ENCODE measurements at places on chromosomes 16 and 17.
A peak's percentile ranks its signal among the peaks of the same experiment; 100 is the strongest.

GRCh38 chr17:65697661-65698060 lies 136.2 kb upstream of the AXIN2 start:
- DNase-seq = no peak

- DNase-seq = no peak
Measured at GRCh38 chr17:78330570-78331224, 29.2 kb downstream of the SOCS3 start.

DNA sequence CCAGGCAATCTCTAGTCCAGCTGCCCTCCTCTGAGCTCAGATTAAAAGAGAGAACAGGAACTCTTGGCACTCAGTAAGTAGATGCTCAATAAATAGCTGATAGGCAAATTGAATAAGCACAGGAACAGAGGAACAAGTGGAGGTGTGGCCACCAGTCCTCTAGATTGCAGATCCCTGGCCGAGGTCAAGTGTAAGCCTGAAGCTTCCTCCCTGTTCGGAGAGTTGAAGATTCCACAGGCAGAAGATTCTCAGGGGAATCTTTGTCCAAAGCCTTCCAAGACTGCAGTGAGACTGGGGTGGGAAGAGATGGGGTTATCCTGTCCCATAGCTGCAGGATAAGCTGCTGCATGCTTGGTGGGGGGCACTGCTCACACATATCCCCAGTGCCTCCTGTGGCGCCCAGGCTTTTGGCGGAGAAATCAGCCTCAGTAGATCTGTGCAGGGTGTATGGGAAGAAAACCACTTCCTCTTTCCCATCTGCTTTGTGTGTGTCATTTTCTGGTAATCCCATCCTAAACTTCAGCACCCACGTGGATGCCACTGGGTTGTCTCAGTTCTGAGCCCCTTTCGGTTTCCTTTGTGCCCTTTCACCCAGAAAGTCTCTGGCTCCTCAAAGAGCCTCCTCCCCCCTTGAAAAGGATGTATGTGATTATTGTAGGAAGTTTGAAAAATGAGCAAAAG lies 12.1 kb downstream of the CD300A start:
- no peak for DNase-seq

GRCh38 chr17:2175294-2175628 lies 120.4 kb downstream of the HIC1 start:
- no peak for DNase-seq

GRCh38 chr16:69611103-69611640 lies 45.4 kb downstream of the NFAT5 start:
- no peak for DNase-seq

DNA sequence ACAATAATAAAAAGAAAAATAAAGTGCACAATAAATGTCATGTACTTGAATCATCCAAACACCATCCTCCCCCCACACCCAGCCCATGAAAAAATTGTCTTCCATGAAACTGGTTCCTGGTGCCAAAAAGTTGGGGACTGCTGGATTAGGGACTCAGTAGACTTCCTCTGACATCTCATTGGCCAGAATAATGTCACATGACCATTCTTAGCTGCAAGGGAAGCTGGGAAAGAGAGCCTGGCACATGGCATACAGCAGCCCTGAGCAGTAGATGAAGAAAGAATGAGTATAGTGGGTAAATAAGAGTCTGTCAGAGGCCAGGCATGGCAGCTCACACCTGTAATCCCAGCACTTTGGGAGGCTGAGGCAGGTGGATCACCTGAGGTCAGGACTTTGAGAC lies 12.5 kb downstream of the ITPRIPL2 start:
- no peak for DNase-seq

- peak; percentile 97 for DNase-seq
Measured at GRCh38 chr16:2023092-2024031, 3.3 kb upstream of the NHERF2 start.

DNA sequence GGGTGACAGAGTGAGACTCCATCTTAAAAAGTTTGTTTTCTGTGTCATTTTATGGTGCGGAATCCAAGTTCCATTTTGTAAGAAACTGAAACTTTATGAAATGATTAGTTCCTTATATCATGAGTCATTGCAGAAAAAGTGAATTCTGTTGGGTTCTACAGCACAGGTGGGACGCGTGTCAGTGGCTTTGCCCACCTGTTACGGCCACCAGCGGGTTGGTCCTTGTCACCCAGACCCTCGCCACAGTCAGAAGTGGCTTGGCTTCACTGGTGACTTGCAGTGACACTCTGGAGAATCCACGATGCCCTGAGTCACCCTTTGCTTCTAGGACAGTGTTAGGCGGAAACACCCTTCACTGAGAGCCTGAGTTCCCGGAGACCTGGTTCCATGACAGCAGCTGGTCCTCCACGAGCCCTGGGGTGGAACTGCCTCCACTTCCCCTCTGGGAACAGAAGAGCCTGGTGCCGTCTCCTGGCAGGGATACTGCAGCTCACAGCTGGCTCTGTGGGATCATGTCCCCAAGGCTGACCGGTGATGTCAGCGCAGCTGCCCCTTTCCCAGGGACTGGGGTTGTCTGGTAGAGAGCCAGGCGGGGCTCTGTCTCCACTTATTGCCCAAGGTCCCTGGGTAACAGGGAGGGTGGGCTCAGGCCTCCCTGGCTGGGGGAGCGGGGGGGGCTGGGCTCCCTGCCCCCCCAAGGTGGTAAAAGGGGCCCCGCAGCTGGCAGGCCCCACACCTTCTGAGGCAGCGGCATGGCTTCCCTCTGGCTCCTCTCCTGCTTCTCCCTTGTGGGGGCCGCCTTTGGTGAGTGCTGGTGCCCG lies at the start of gene CTRB1:
Gene CTRB1, plus strand, starts transcription at position 733 of the 821 bp plus-strand sequence. Its CDS starts 20 bp downstream, at position 753.
- DNase-seq = no peak

- DNase-seq = no peak
Measured at GRCh38 chr16:23388786-23389185, 64.2 kb downstream of the COG7 start.

DNA sequence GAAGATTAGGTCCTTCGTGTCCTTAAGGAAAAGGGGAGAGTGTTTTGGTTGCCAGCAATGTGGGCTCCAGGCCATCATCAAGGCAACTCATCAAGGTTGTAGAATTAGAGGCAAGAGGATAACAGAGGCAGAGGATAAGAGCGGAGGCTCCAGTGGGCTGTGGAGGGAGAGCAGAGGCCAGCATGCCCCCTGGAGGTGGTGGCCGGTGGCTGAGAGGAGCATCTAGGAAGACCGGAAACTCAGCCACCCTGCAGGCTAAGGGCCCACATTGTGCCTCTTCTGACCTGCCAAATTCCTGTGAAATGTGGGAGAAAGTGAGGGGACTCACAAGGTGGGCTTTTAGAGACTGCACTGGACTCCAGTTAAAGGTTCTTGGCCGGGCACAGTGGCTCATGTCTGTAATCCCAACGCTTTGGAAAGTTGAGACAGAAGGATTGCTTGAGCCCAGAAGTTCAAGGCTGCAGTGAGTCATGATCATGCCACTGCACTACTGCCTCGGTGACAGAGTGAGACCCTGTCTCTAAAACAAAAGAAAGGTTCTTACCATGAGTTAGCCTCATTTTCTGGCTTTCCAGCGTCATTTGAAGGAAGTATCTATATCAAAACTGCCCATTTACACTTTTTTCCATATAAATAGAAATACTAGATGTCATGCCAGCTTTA lies 62.7 kb upstream of the ADORA2B start:
- DNase-seq = no peak

- no peak for DNase-seq
Measured at GRCh38 chr16:86812363-86812970, 234.1 kb downstream of the FOXL1 start.

DNA sequence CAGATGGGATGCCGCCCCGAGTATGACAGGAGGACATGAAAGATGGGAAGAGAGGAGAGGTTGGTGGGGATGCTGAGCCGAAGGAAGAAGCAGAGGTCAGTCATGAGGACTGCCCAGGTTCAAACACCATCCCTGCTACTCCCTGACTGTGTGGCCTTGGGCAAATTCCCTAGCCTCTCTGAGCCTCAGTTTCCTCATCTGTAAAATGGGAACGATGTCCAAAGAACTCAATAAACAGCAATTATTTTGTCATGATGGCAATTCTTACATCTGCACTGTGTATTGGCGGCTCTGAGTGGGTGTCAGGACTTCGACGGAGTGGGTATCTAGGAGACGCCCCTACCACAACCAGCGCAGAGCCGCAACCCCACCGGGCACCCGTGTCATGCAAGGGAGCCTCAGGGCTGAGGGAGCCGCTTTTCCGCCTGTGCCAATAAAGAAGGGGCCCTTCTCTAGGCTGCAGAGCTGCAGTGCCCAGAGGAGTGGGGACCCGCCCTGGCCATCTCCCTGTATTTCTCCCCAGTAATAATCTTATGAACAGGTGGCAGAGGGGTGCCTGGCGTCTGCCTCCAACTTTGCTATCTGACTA lies 173.2 kb downstream of the ZNF423 start:
- DNase-seq = no peak

DNA sequence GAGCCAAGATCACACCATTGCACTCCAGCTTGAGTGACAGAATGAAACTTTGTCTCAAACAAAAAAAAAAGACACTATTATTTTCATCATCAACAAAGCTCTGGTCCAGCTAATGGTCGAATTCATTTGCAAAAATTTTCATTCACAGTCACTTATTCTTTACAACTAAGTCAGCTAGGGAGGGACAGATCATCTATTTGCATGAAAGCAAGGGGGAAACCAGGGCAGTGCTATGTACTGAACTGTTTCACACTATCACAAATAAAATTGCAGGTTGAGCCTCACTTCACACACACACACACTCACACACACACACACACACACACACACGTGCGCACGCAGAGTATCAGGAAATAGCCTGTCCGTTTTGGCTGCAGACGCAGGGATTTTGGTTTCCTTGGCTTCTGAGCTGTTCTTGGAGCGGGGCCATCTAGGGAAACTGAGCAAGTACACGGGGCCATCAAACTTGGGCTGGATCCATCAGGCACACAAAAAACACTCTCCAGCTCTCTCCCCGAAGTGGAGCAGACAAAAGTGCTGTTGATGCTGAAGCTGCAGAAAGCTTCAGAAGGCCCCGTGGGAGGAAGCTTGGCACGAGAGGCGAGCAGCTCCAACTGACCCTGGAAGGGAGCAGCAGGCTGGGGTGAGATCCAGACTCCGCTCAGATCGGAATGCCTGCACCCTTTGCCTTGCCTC lies 44.3 kb upstream of the HELZ start:
- no peak for DNase-seq

DNA sequence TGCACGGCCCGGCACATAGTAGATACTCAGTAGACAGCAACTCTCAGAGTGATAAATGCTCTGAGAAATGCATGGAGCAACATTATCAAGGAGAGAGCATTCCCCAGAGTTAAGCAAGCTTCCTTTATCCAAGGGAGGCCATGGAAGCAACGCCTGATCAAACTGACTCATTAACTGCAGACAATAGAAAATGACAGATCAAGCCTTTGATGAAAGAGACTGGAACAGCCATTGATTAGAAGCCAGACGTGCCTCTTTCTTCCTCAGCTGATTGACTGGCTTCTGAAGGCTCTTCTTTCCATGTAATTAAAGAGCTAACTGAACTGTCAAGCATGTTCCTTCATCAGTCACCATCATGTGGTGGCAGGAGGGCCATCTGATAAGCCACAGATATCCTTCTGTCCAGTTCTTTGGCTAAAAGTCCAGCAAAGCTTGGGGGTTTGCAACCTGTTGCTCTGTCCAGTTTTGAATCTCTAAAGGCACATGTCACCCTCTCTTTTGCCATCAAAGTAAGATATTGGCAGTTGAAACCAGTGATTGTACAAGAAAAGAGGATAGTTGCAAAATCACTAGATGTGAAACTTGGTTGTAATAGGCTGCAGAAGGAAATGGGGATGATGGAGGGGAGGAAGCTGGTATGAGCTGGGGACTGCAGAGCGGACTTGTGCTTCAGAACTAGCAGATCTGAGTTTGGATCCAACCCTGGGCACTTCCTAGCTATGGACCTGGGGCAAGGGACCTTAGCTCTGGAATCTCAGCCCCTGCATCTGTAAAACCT lies 188.0 kb downstream of the HAPSTR1 start:
- no peak for DNase-seq

GRCh38 chr17:5405400-5405799 lies 14.1 kb downstream of the NUP88 start:
- peak; percentile 30 for DNase-seq

GRCh38 chr17:73952480-73953205 lies 250.8 kb upstream of the RPL38 start:
- no peak for DNase-seq

DNA sequence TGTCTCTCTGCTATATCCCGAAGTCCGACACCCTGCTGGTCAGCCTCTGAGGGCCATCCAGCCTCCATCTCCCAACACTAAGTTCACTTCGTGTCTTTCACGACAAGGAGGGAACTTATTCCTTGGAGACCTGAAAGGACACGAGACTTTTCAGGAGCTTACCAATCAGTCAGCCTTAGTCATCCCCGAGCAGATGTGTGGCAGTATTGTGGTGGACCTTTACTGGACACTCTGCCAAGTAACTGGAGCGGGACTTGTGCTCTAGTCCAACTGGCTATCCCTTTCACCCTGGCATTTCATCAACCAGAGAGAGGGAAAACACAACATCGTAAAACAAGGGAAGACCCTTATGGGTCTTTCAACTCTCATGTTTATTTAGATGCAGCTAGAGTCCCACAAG lies 87.1 kb downstream of the EMP2 start:
- DNase-seq = no peak

DNA sequence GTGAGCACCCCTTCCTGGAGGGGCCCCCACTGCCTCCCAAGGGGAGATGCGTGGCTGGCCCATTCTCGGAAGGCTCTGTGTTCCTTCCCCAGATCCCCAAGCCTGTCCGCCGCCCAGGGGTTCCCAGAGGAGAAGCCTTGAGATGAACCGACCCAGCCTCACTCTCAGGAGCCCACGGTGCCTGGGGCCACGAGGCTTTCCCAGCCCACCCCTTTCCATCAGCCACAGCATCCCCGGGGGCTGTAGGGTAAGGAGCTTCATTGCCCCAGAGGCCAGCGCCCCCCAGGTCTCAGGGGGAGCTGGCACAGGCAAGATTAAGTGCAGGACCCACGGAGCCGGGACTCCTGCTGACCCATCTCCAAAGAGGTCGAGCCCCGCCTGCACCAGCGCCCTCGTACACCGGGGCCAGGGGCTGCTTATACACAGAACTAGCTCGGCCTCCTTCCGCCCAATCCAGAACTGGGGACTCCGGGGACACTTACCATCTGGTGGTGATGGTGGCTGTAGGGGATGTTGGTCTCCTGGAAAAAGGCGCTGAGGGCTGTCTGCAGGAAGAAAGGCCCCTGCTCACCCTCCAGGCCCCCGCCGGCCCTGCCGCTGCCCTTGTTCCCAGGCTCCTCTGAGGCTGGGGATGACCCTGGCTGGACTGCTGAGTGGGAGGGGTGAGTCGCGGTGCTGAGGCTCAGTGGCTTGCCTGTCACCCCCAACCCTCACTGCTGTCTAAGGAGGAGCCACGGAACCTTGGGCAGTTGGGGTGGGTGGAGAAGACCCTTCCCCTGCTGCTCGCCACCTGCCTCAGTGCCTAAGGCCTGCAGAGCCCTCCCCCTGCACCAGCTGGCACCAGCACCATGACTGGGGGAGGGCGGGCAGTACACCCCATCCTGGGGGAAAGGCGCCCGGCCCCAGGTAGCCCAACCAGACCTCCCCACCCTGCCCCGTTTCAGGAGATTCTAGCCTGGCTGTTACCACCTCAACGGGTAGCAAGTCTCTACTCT lies 4.4 kb downstream of the UBALD1 start:
- DNase-seq = no peak

DNA sequence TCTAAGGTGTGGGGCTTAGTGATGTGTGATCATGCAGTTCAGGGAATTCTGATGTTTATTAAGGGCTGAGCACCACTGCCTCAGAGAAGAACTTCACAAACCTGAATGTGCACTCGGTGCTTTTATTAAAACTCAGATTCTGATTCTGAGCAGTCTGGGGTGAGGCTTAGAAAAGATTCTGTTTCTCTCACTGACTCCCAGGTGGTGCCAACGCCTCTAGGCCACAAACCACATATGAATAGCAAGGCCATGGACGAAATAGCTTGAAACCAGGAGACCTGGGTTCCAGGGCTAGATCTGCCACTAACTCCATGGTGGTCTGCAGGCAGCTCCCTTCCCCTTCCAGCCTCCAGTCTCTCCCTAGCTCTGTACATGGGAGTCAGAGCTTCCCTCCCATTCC lies 169.1 kb downstream of the HS3ST3B1 start:
- DNase-seq = no peak
